NCI-H82 (cell line): ENCODE measurements at places on chromosomes 11 and 22.

- DNase-seq, result no peak
Observed at GRCh38 chr22:48798281-48799226, 1029.1 kb downstream of the BRD1 start.

DNA sequence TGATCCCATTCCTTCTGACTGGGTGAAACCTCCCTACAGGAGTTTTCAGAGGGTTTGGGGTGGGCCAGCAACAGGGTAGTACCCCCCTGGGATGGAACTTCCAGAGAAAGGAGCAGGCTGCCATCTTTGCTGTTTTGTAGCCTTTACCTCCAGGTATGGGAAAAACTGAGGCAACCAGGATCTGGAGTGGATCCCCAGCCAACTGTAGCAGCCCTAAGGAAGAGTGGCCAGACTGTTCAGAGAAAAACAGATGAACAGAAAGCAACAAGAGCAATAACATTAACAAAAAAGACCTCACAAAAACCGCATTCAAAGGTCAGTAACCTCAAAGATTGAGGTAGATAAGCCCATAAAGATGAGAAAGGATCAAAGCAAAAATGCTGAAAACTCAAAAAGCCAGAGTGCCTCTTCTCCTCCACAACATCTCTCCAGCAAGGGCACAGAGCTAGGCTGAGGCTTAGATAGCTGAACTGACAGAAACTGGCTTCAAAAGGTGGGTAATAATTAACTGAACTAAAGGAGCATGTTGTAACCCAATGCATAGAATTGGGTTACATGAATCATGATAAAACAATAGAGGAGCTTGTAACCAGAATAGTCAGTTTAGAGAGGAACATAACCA is 1288.6 kb upstream of the CNTN5 start:
- no peak for DNase-seq

GRCh38 chr11:108985945-108986279 is 321.0 kb downstream of the DDX10 start:
- no peak for DNase-seq

DNA sequence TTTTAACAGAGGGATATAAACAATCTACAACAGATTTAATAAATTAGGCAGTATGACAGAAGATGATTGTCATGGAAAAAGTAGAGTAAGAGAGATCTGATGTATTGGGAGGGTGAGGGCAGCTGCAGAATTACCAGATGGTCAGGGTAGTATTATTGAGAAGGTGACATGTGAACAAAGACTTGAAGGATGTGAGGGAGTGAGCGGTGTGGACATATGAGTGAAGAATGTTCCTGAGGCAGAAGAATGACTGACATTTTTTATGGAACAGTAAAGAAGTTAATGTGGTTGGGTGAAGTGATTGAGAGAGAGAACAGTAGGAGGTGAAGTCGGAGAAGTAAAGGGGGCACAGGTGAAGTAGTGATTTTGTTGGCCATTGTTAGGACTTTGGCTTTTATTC is 42.4 kb upstream of the HIPK3 start:
- no peak for DNase-seq

- DNase-seq, result no peak
Observed at GRCh38 chr11:67287355-67288197, 1.5 kb upstream of the ANKRD13D start.

DNA sequence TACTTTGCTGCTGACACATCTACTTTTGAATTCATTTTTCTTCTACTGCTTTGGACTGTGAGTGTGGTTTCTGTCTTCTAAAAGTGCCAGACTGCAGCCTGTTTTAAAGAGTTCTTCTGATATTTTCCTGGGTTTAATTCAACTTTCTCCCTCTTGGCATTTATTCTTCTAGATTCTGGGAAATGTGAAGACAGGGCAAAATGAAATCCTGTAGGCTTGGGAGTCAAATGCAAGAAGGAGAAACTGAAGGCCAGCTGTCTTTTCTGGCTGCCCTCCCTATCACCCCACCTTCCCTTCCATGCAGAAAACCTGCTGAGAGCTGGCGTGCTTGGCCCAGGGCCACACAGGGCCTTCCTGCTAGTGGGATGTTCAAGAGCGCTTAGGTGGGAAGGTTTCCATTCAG is 7.6 kb downstream of the ZNF70 start:
- DNase-seq, result no peak

GRCh38 chr11:119092880-119093842 is 8.5 kb downstream of the HMBS start:
- peak; percentile 34 for DNase-seq

GRCh38 chr11:77111277-77111676 is 8.6 kb downstream of the OMP start:
- DNase-seq, result no peak

DNA sequence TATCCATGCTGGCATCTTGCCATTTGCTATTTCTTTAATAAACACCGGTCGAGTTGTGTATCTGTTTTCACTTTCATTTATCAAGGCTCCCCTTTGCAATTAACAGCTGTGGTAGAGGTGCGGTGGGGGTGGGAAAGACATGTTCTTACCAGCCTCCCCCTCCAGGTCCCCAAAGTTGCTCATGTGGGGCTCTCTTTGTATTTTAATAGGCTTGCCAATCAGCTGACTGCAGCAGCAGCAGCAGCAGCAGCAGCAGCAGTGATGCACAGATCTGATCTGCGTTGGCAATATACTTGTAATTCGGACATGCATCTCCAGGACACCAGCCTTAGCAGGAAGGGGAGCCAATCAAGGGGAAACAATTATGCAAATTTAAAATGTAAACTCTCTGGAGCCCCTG is 40.3 kb upstream of the E2F8 start:
- DNase-seq, result peak; percentile 31

DNA sequence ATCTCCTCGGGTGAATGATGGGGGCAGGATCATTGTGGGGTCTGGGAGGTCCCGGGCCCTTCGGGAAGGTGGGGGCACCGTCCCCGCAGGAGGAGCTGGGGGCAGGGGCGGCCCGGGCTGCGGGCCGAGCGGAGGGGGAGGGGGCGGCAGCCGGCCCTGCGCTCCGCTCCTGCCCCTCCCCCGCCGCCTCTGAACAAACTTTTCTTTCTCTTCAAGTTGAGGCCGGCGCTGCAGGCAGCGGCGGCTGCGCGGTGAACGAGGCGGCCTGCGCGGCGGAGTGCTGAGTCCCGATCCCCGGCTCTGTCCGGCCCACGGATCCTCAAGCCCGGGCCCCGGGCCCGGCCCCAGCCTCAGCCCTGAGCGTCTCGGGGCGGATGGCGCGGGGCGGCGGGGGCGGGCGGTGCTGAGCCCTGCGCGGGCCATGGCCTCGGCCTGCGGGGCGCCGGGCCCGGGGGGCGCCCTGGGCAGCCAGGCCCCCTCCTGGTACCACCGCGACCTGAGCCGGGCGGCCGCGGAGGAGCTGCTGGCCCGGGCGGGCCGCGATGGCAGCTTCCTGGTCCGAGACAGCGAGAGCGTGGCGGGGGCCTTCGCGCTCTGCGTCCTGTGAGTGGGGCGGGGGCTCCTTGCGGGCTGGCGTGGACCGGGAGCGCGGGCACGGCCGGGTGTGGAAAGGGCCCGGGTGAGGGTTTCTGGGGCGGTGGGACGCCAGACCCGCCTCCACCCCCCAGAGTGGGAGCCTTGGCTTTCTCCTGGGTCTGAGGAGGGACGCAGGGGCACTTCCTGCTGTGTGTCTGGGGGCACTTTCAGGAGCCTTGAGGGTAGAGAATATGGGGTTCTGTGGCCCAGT is at the start of gene INPPL1:
INPPL1 (plus strand) TSS at position 204 of the 847 bp plus-strand sequence; CDS start at position 422, 218 bp downstream.
- peak; percentile 27 for DNase-seq

DNA sequence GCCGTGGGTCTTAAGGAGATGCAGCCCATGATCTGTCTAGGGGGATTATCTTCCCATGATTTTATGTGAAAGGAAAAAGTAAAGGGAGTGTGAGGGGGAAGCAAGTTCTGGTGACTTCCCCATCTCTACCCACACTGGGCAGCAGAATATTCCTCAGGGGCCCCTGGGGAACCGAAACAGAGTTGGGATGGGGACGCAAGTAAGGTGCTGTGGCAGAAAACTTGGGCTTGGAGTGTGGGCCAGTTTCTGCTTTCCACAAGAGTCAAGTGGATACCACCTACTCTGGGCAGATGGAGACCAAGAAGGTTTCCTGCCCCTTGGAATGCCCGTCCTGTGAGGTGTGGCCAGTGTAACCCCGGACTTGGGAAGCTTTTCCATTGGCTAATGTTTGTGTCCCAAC is 64.4 kb downstream of the SGSM3 start:
- DNase-seq, result no peak

GRCh38 chr22:25039754-25040153 is 87.2 kb downstream of the KIAA1671 start:
- DNase-seq, result peak; percentile 74

- DNase-seq, result no peak
Observed at GRCh38 chr22:46081036-46081830, 69.1 kb upstream of the PPARA start.

DNA sequence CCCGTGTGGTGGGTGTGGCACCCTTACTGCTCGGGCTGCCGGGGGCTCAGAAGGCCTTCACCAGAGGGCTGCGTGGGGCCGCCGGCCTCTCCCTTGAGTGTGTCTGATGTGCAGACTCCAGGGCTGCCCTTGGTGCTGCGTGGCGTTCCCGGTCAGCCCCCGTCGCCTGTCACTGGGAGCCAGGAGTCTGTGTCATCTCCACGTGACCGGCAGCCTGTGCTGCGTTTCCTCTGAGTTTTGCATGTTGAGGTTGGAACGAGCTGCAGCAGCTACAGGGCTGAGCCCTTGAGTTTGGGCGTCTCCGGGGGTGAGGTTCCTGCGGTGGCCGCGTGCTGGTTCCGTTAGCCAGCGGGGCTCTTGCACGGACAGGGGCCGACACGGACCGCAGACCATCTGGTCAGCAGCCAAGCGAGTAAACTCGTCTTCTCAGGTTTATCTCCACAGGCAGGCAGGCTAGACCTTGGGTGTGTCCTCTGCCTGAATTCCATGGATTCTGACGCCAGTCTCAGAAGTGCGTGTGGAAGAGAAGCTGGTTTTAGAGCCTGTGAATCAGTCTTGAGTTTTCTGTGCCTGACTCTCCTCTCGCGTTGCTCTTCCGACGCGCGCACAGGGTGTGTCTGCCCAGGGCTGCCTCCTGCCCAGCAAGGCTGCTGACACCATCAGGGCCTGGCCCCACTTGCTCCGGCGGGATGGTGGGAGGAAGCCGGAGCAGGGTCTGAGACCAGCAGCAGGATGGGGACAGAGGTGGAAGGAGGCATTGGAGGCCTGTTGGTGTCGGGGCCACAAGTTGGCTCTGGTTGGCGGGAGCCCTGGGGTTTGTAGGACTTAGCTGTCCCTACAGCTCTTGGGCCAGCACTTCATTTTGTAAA is 10.5 kb downstream of the PTDSS2 start:
- DNase-seq, result no peak

GRCh38 chr22:22810471-22810870 is 77.1 kb upstream of the IGLL5 start:
- no peak for DNase-seq

GRCh38 chr11:131694526-131695424 is 324.4 kb downstream of the NTM start:
- DNase-seq, result peak; percentile 76

DNA sequence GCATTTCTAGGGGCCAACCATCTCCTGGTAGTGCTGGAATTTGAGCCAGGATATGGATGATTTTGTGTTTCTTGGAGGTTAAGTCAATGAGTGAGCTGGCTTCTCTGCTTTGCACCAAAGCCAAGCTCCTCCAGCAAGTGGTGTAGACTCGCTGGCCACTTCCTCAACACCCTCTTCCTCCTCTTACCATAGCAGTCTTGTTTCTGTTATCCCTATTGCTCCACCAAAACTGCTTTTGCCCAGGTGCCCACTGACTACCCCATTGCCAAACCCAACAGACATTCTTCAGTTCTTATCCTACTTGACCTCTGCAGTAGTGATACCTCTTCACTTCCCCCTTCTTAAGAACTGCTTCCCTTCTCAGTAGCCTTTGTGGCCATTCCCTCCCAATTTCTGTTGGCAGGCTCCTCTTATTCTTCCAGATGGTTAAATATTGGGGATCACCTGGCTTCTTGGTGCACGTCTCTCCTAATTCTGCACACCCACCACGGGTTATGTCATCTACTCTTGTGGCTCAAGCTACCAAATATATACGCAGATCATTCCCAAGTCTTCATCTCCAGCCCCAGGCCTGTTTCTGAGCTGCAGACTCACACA is 7.0 kb upstream of the PRG2 start:
- DNase-seq, result no peak

DNA sequence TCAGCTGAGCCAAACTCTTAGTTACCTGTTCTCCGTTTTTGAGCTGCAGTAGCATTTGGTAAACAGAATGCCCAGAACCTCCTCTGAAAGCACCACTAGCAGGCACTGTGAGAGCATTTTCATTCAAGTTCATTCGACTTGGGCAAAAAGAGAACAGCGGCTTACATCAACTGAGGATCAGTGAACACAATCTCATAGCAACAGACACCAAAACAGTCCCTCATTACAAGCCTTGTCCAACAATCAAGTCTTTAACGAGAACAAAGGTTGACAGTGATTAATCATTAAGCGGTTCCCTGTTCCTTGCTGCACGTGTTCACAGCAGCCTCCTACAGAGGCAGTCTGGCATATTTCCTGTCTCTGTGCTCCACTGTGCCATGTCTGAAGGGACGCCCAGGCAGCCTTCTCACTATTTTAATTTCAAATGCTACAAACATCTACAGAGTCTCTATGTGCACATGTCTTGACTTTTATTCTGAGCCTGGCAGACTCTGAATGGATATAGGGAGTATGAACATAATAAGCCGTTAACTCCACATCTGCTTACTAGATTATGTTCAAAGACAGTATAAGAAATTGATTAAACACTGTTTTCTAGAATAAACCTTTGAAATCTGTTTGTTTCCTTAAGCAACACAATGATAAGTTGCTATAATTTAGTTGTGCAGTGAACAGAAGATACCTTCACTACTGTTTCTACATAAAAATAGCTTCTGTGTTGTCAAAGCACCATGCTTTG is 88.3 kb upstream of the MTMR2 start:
- DNase-seq, result peak; percentile 96

- no peak for DNase-seq
Observed at GRCh38 chr22:40240686-40241085, 63.0 kb downstream of the TNRC6B start.

DNA sequence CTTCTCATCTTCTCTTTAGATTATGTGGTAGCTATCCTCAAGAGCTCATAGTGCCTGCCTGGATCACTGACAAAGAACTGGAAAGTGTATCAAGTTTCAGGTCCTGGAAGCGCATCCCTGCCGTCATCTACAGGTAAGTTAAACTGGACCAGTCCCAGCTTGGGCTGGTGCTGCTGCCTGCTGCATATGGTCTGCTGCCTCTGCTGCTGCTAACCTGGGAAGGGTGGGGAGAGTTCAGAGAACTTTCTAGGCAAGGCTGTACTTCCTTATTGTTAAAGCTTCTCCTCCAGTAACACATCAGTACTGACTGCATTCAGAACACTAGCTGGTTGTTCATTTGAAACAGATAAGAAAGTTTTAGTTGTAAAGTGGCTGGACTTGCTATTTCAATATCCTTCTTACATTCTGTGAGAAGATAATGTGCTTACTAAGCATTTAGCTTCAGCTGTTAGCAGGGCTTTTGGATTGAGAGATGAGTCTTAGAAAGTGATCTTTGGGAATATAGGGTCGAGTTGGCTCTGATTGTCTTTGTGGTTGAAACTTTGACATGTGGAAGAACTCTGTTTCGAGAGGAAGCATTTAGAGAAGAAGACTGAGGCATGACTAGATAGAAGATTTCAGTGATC is 77.3 kb upstream of the HORMAD2 start:
- DNase-seq, result no peak
